Fibroblast of skin of right biceps (primary cell): ENCODE measurements at places on chromosomes 7 and 10.

GRCh38 chr7:69182596-69183467 lies 415.4 kb upstream of the AUTS2 start:
- DNase-seq, result no peak

- DNase-seq, result no peak
These were observed 15.7 kb downstream of the LRRTM3 start for GRCh38 chr10:66941491-66941890.

DNA sequence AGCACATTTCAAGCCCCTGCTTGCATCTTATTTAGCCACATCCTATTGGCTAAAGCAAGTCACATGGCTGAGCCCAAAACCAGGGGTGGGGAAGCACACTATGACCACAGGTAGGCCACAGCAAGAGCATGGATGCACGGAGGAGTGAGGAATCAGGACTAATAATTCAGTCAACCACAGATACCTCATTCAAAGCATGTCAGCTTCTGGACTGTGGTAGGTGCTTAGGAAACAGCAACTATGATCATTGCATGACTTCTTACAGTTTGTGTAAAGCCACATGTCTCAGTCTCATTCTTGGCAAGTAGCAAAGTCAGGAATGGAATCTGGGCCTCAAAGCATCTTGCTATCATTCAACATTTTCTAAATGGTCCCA lies 79.0 kb upstream of the EMX2 start:
- peak; percentile 81 for DNase-seq

GRCh38 chr7:9264395-9264794 lies 831.0 kb downstream of the NXPH1 start:
- no peak for DNase-seq

DNA sequence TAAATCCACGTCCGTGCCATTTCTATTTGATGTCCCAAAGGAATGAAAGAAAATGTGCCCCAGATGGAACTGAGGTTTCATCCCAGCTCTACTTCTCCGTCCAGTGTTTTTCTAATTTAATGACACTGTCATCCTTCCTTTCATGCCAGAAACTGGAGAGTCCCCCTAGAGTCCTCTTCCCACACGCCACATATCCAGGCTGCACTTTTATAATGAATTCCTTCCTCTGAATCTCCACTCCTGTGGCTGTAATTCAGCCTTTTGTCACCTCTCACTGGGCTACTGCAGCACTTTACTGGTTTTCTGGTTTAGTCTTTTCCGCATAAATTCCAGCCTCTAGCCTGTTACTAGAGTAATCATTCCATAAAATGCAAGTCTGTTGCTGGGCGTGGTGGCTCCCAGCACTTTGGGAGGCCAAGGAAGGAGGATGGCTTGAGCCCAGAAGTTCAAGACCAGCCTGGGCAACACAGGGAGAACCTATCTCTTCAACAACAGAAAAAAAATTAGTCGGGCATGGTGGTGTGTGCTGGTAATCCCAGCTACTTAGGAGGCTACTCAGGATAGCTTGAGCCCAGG lies 142.6 kb upstream of the RHEB start:
- no peak for DNase-seq

DNA sequence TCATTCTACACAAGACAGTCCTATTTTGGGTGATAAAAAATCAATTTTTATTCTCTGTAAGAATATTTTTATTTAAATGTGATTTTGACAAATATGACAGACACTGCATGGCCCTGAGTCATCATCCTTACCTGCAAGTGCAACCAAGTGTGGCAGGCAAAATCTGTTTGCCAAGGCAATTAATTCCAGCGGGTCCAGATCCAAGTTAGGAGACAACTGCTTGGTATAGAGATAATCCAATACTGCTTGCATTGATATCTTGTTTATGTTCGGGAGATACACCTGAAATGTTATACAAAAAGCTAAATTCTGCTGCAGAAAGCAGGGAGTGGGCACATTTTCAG lies 66.2 kb downstream of the RHOBTB1 start:
- no peak for DNase-seq

DNA sequence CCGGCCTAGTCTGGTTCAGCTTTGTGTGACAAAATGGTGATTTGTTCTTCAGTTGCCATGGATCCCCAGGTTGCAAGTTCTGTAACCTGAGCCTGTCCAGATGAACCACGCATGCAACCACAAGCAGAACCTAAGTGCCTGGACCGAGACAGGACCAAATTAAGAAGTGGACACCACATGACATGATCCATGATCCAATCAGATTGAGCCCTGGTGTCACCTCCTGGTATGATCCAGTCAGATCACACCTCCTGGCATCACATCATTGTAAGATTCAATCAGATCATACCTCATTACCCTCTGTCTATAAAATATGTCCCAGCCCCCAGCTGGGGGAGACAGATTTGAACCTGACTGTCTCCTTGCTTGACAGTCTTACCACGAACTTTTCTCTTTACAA lies 70.0 kb downstream of the MALSU1 start:
- no peak for DNase-seq

DNA sequence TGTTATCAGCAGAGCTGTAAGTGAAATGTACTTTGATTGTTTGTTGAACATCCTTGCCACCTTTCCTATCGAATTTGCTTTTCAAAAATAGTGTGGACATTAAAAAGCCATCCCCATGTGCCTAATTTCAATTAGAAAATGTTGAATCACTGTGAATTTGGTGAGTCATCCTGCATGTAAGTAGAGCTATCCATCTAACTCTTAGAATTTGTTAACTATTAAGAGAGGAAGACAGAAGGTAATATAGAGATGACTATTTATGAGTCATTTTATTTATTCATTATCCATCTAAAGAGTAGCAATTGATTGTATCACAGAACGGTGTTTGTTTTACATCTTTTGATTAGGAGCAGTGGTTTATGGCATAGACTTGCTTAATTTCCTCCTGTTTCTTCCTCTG lies 154.7 kb downstream of the MGMT start:
- peak; percentile 16 for DNase-seq

DNA sequence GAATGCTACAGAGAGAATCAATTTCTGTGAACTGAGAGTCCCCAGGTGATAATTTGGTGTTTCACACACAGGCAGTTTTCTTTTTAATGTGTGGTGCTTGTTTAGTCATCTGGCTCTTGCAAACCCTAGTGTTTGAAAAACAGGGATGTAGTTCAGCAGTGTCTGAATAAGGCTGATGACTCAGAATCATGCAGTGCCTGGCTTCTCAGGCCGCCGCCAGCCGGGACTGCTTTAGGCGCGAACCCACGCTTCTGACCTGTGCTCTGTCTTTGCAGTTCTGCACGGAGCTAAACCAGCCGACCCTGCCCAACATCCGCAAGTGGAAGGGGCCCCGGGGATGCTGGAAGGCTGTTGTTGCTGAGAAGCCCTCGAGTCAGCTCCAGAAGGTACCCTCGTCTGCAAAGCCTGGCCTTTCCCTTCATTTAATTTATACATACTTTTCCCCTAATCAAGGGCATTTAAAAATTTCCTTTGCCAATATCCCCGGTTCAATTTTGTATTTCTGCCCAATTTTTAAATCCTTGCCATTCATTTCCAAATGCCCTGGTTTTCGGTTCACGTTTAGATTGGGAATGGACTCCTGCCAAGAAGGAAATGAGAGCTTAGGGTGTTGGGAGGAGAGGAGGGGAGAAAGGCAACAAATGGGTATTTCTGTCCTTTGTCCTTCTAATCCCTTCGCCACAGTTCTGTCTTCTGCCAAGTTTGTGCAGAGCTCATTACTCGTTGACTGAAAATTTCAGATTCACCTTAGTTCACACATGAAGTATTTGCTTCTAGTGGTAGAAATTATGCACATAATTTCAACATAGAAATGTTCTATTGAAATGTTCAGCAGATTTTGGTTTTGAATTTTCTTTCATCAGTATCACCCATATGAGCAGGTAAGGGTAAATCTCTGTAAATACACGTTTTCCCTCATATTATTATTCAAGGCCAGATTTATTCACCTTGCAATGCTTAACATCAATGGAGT lies 108.5 kb upstream of the ANLN start:
- DNase-seq, result peak; percentile 84

DNA sequence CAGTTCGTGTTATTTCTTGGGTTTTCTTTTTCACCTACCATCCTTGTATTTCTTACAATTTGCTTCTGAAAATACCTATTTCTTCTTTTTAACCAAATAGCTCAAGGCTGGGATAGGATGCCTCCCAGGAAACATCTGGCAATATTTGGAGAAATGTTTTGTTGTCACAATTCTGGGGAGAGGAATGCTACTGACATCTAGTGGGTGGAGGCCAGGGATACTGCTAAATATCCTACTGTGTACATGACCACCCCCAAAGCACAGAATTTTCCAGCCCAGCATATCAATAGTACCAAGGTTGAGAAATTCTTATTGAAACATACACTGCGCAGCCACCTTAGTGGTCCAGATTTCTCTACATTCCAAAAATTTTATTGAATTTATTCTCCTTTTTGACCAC lies 55.5 kb downstream of the CNTNAP2 start:
- peak; percentile 2 for DNase-seq

GRCh38 chr10:96585736-96586418 lies 935 bp downstream of the TM9SF3 start:
- DNase-seq, result no peak

GRCh38 chr7:33804140-33804660 lies 101.1 kb upstream of the BMPER start:
- DNase-seq, result no peak

DNA sequence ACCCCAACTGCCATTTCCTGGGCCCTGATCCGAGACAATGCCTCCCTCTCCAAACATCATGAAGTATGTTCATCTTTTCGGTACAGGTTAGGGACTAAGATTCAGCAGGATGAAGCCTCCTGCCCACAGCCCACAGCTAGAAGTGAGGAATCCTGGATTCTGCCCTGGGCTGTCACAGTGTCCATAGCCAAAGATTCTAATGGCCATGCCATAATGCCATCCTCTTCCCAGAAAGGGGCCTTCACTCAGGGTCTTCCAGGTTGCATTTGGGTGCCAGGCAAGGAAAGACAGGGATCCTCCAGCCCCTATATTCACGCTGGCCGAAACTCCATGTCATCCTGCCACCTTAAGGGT lies 15.7 kb upstream of the ZMIZ1 start:
- no peak for DNase-seq

- DNase-seq, result no peak
These were observed 97.0 kb downstream of the BMS1 start for GRCh38 chr10:42879380-42880254.

GRCh38 chr7:107937531-107937930 lies 46.5 kb downstream of the DLD start:
- DNase-seq, result no peak

DNA sequence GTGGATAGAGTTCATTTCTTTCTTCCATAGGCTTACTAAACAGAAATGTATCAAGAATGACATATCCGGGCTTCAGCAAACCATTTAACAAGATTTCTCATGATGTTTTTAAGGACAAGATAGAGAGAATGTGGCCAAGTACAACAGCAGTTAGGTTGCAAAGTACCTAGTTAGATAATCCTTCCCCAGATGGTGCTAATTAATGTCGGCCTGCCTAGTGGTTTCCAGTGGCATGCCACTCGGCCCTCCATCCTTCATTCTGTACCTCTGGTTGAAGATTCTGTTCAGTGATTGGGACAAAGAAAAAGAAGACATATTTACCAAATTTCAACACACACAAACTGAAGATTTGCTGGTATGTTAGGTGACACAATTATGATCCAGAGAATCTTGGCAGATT lies 212.1 kb downstream of the MACC1 start:
- peak; percentile 15 for DNase-seq

GRCh38 chr10:87093632-87094372 lies 841 bp downstream of the GLUD1 start:
- DNase-seq, result peak; percentile 42

DNA sequence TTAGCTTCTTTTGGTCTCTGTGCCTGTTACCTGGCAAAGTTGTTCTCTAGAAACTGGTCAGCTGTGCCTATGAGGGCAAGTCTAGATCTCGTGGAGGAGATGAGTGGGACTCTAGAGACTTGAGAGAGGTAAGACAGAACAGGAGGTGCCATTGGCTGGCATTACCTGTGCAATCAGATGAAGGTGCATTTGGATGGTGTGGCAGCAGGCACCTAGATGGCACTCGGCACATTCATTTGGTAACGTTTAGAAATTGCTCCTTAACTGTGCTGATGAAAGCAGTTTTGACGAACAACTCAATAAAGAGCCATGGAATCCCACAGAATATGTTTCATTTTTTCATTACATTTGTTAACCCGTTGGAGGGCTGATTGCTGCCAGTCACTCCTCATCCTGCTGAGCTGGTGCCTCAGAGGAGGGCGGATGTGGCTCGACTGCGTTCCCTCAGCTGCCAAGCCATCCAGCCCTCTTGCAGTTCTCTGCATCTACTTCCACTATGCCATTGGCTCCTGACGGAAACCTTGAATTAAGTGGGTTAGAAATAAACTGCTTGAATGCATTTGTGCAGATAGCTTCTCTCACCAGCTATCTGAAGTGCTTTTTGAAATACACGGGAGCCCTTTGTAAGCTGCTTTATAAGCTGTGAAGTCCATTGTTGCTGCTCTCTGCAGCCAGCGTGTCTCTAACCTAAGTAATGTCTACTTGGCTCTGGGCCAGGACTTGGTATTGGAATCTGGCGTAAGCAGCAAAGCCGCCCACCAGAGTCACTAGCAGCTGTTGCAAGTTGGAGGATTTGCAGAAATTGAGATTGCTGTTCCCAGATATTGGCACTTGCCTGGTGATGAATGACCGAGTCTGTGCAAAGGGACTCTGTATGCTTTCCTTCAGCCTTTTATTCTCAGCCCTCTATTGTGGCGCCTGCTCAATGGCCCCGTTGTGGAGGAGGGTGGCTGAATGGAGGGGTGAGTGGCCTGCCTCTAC lies 87.4 kb downstream of the LRRC4 start:
- peak; percentile 62 for DNase-seq

- DNase-seq, result no peak
These were observed 319.7 kb upstream of the SP4 start for GRCh38 chr7:21108182-21108581.

- DNase-seq, result no peak
These were observed 57.6 kb upstream of the LMTK2 start for GRCh38 chr7:98049034-98049433.

DNA sequence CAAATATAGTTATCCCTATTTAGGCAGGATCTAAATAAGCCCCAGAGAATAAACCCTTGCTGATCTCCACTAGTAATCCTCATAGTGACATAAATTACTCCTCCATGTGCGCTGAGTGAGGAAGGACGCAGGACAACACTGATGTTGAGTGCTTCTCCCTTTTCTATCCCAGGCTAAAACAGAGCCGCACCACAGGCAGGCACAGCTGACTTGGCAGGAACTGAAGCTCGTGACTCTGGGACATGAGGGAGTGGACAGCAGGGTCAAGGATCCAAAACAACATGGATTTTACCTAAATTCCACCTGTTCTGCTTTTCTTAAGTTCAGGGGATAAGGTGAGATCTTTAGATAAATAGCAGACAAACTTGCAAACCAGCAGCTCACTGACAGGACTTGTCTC lies 46.0 kb downstream of the VOPP1 start:
- no peak for DNase-seq
